ENCODE measurements at places on chromosomes 5 and 9.
A peak's percentile ranks its signal among the peaks of the same experiment; 100 is the strongest.

DNA sequence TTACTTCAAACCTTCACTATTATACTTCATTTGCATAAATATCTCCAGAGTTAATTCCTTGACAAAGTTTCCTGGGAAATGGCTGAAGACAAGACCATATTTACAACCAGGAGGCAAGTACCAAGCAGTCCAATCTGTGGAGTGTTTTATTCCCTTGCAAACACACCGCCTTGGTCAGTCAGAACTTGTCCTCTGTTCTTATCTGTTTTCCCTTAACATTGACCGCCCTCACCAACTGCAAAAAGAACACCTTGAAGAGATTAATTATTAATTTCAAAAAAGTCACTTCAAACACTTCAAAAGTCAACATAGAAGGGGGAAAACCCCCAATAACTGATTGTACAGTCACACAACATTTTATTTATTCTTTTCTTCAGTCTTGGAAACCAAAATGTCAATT lies 269.0 kb upstream of the RGMB start:
- no peak for DNase-seq

GRCh38 chr9:6787793-6788161 lies 30.0 kb downstream of the KDM4C start:
- DNase-seq: peak; percentile 20

DNA sequence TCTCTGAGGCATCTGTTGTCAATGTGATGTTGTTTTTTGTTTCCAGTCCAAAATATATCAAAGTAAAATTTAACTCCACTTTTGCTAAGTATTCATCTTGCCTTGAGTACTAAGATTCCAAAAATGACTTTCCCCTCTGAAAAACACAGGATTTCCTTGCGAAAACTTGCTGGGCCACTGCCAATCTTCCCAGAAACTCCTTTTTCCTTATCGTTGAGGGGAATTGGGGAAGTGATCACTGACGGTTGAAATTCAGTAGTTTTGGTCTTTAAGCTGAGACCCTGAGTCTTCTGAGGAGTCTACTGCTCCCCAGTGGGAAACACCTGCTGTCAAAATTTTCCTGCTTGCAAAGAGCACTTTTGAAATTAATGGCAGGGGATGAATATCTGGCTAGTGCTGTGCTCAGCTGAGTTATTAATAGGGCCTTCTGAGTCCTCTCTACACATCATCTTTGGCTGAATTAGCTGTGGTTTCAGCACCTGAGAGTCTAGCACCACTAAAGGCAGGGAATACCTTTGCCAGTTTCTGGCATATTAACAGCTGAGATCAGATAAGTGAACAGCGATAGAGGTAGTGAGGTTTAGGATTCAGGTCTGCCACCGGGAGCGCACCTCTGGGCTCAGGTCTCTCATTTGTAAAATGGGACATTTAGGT lies 18.0 kb downstream of the TLR4 start:
- no peak for DNase-seq

DNA sequence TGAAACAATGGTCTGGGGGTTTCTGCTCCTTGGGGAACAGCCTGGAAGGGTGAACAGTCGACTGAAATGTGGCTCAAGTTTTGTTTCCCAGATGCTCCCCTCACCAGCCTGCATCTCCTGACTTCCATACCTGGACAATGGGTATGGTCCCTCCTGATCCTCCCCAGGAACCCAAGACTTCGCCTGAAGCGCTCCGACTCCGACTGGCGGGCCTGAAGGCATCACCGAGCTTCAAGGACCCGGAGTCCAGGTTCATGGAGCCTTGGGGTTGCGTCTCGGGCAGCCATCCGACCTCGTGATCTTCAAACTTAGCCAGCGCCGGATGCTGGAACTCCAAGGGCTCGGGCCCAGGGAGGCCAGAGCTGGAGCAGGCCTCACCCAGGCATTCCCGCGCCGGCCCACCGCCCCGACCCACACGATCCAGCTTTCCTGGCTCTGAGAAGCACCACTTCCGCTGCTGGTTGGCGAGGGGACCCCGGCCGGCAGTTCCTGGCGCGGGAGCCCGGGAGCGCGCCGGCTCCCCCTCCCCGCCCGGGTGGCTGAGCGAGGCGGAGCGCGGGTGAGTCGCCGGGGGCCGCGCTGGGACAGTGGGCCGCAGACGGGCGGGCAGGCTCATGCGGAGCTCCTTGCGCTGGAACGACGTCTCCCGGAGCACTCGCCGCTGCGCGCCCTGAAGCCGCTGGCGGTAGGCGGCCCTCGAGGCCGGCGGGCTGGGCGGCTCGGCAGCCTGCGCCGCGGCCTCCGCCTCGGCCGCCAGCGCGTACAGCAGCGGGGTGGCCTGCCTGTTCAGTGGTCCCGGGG lies 5.2 kb downstream of the SHROOM1 start:
- DNase-seq: no peak

DNA sequence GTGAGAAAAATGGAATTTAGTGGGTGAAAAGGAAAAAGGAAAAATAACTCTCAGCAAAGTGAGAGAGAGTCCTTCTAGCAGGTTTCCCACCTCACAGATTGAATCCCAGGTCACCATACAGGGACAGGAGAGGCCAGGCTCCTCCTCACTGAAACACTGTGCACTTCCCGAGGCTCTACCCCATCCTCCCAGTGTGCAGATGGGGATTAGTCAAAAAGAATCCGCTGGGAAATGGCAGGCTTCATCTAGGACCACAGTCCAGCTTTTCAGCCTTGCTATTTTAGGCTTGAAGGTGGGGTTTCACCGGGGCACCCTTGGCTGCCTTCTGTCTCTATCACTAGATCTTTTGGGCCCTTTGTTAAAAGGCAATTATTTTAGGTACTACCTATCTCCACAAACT lies 47.8 kb downstream of the YIPF5 start:
- no peak for DNase-seq

DNA sequence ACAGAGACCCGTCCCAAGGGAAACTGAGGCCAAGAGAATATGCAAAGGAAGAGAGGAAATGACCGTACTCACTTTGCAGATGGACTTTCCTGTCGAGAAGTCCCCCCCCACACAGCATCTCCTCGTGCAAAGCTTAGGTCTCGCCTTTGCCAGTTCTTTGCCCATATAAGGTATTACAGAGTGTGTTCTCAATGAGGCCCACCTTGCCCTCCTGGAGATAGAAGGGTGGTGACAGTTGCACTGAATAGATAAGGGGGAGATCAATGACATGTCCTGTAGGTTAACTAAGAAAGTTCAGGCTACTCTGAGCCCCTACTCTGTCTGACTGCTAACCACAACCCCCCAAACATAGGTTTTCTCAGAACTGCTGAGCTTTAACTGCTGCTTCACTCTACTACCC lies 68.2 kb upstream of the SPTLC1 start:
- DNase-seq: no peak

DNA sequence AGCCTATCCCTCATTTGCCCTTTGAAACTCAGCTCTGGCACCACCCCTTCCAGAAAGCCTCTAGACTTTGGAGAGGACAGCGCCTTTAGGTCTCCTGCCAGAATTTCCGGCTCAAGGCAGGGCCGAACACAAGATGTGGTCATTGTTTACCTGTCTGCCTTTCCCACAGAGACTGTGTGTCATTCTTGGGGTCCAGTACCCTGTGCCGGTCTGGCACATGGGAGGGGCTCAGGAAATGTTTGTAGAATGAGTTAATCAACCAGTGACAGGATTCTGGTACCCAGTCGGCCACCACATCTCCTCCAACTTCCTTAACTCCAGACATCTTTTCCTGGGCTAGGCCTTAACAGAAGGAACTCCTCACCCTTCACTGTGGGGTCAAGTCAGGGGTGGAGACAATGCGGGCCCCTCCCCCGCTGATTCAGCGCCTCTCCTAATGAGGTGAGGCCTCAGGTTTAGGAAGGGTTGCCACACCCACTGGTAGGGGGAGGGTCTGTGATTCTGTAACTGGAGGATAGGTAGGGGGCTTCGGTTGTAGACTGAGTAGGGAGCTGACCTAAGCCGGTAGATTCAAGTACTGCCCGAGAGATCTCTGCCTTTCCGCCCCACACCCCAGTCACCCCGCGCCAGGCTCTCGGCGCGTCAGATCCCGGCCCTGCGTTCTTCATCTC lies 29.3 kb downstream of the PCDH1 start:
- peak; percentile 47 for DNase-seq

DNA sequence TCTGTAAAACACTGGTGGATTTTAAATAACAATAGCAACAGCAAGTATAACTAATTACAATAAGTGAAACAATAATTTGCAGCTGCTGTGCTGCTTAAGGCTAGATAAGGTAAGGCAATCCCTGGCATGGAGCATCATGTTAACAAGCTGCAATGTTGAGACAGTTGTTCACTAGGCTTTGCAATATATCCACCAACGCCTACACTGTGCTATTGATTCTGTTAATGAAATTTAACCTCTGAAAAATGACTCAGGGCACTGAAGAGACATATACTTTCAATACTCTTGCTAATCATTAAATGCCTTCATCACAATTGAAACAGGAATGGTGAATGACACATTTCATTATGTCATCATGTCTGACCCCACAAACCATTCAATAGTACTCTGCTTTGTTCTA lies 255.0 kb downstream of the EFNA5 start:
- no peak for DNase-seq

- no peak for DNase-seq
Measured at GRCh38 chr5:94326586-94326985, 291.8 kb downstream of the KIAA0825 start.

- no peak for DNase-seq
Measured at GRCh38 chr9:104028827-104029226, 65.3 kb upstream of the SMC2 start.

DNA sequence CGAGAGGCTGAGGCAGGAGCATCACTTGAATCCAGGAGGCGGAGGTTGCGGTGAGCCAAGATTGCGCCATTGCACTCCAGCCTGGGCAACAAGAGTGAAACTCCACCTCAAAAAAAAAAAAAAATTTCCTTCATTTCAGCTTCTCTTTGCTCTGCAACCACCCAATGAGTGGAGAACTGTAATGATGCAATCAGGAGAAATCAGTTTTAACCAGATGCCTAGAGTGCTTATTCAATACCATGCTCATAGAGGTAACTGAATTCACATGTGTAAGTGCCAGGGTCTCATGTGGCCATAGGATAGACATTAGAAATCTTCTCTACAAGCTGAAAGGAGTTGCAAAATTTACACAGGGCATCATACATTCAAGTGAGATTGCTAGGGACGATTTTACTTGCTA lies 70.6 kb downstream of the HMHB1 start:
- DNase-seq: peak; percentile 11

- no peak for DNase-seq
Measured at GRCh38 chr5:125286271-125286670, 539.8 kb upstream of the ZNF608 start.

GRCh38 chr9:132164604-132165362 lies 2.9 kb downstream of the NTNG2 start:
- no peak for DNase-seq

DNA sequence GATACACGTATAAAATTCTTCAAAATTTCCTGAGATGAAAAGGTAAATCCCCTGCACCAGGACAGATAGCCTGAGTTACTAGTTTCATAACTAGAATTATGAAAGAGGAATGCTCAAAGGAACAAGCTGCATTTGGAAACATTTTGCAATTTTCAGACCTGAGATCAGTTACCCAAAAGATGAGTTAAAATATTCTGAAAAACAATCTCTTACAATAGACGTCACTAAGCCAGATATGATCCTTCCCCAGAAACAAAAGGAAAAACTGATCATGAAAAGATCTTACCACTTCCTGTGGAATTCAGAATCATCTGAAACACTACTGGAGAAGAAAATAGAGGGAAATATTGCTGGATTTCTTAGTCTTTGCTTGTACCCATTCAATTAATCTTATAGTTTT lies 204.7 kb downstream of the ARRDC3 start:
- peak; percentile 46 for DNase-seq

DNA sequence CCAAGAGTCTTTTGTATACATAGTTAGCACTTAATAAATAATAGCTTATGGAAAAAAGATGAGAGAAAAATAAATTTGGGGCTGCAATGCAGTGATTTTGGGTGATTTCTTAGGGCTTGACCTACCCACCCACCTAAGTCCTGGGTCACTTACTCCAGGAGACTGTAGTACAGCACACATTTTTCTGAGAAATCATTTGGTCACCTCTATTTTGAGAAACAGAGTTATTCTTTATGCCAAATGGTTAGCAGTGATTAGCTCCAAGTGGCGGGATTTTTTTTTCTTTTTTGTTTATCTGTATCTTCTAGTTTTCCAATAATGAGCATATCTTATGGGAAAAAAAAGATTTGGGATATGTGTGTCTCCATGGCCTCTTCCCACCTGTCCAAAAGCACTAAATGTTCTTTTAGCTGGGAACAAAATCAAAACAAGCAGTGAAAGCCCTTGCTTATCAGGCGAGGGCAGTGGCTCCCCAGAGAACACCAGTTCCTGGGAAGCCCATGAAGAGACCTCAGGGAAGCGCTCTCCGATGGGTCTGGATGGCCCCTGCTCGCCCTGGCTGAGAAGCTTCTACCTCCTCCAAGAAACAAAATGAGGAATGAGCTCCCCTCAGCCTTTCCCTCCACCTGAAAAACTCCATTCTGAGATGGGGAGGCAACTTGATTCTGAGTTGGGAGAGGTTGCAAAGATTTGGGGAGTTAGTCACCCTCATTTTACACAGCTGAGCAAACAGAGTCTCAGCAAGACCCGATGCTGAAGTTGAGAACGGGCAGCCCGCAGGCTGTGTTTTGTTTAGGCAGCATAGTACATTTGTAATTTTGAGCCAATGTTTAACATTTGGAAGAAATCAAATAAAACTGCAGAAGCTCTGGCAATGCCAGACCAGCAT lies 69.9 kb downstream of the CYFIP2 start:
- peak; percentile 14 for DNase-seq

DNA sequence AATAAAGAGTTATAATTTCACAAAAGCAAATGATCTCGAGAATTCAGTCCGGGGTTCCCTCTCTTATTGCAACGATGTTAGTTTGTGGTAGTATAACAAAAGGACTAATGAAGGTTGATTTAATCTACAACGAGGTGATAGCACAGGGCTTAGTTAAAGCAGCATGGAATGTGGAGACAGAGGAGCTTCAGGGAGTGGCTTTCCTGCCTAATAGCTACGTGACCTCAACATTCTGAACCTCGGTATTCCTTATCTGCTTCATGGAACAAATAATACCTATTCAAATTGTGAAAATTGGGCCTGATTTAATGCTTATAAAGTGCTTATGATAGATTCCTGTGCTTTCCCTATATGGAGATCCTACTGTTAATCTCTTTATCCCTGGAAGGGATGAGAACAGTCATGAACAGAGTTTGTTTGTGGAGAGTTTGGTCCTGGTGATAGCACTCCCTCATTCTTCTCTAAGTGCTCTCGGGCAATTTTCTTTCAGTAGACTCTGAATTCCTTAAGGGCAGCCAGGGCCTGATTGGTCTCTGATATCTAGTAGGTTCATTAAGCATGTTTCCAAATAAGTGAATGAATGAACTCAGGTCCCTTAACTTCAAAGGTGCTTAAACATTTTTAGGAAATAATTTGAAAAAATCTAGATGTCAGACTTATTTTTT lies 104.1 kb upstream of the TUT7 start:
- DNase-seq: no peak

DNA sequence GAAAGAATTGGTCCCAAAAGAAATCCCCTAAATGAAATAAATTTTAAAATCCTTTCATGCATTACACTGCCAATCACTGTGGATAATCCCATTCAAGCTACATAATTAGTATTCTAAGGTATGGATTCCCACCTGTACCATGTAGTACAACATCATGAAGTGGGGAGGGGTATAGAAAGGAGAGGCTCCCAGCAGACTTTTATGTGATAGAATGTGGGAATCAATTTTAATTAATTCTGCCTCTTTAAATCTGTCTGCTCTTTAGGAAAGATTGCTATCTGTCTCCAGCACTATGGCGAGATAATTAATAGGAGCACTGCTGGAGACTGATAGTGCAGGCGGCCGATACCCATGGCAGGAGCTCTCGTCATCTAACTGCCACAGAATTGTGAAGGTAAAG lies 95.4 kb downstream of the CDH12 start:
- DNase-seq: no peak
